ENCODE measurements at places on chromosomes 5 and 9.

GRCh38 chr5:132782101-132782500 lies 5.1 kb upstream of the SEPTIN8 start:
- no peak for DNase-seq

DNA sequence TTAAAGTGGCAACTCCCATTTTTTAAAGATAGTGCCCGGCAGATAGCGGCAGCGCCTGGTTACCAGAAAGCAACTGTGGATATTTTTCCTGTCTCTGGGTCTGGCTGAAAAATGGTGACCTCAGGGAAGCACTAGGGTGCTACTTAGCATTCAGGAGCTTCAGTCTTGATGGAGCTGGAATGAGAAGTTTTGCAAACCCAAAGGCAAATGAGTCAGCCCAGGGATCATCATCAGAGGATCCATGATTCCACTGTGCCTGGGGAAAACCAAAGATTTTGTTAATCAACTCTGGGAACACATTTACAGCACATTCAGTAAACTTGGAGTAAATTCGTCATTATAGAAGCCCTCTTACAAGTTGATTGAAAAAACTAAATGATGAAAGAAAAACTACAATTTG lies 26.7 kb downstream of the F2R start:
- peak; percentile 16 for DNase-seq

DNA sequence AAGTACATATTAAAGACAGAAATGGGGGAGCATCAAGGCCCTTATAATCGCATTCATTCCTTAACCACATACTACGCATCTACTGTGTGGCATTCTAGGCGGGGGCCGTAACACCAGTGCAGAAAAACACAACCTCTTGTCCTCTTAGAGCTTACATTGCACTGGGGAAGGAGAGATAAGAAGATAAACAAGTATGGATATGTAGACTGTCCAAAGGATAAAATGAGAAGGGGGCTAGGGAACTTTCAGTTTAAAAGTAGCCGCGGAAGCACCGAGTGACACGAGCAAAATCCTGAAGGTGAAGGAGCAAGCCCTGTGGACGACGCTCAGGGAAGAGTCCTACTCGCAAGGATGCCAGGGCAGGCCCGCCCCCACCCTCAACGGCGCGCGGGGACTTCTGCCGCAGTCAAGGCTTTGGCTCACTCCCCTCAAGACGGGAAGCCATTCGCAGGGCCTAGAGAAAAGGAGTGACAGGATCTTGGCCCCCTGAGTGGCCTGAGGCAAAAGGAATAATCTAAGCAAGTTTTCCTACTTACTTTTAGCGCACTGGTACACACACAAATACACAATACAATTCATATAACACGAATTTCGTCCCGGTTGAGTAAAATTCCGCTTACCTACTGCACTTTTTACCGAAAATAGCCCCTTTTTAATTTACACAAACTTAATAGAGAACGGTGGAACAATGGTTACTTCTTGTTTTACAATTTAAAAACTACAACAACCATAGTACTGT lies 1.3 kb upstream of the NIPBL start:
- peak; percentile 77 for DNase-seq

GRCh38 chr9:136088481-136088938 lies 6.6 kb downstream of the NACC2 start:
- DNase-seq, result no peak

- DNase-seq, result no peak
Measured at GRCh38 chr9:126335837-126336735, 9.5 kb downstream of the MVB12B start.

- DNase-seq, result peak; percentile 56
Measured at GRCh38 chr9:69877852-69878514, 57.4 kb downstream of the CFAP95 start.

DNA sequence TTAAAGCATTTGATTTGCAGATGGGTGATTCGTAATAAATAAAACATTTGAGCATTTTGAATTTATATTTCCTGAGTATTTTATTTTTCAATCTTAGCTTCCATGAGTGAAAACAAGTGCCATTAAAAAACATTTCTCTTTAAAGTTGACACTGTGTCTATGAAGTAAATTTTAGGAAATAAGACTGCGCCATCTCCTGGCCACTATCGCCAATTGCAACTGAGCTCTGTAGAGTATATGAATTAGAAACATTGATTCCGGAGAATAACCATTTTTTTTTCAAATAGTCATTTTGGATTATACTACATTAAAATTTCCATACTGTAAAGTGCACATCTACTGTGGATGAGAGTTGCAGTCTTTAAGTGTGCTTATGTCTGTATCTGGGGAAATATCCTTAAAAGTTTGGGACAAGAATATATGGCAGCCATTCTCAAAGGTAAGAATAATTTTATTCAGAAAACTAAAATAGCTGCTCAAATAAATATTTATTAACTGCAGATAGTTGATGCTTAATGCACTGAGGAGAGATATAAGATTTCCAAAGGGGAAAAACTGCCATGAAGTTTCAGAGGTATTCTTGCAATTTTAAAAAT lies 5.9 kb downstream of the DMRTA1 start:
- DNase-seq, result peak; percentile 45

DNA sequence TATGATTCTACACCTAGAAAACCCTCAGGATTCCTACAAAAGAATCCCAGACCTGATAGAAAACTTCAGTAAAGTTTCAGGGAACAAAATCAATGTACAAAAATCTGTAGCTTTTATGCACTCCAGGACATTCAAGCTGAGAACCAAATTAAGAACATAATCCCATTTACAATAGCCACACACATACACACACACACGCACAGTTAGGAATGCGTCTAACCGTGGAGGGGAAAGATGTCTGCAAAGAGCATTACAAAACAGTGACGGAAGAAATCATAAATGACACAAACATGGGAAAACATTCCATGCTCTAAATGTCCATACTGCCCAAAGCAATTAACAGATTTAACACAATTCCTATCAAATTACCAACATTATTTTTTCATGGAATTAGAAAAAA lies 51.4 kb upstream of the CAST start:
- DNase-seq, result no peak
